ENCODE measurements at places on chromosomes 2 and 18.

DNA sequence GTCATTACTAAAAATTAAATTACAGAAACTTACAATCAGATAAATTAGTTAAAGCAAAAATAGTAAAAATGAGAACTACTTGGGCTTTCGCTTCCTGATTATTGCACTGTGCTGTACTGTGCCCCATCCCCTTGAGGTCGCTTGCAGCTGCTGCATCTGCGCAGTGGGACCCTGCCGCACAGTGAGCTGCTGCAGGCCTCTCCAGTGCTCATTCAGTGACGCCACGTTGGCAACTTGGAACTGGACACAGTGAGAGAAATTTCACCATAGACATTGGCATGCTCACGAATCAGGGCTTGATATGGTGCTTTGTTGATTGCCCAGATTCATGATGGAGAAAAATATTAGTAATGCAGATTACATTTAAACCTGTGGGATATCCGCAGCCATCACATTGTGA, 290.8 kb upstream of the MYT1L start:
- DNase-seq: no peak

DNA sequence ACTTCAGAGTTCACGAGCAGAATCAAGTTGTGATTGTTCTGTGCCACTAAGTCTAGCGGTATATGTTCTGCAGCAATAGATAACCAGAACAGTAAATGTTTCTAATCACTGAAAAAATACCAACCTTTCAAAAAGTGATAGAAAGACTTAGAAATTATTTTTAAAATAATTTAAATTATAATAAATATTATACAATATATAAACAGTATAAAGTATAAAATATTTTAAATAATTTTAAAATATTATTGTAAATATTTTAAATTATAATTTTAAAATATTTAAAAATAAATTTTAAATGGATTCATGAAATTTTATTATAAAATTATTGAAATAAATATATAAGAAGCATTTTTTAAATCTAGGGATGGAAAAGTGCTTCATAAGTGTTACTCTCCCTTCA, 126.3 kb upstream of the ID2 start:
- DNase-seq: no peak

DNA sequence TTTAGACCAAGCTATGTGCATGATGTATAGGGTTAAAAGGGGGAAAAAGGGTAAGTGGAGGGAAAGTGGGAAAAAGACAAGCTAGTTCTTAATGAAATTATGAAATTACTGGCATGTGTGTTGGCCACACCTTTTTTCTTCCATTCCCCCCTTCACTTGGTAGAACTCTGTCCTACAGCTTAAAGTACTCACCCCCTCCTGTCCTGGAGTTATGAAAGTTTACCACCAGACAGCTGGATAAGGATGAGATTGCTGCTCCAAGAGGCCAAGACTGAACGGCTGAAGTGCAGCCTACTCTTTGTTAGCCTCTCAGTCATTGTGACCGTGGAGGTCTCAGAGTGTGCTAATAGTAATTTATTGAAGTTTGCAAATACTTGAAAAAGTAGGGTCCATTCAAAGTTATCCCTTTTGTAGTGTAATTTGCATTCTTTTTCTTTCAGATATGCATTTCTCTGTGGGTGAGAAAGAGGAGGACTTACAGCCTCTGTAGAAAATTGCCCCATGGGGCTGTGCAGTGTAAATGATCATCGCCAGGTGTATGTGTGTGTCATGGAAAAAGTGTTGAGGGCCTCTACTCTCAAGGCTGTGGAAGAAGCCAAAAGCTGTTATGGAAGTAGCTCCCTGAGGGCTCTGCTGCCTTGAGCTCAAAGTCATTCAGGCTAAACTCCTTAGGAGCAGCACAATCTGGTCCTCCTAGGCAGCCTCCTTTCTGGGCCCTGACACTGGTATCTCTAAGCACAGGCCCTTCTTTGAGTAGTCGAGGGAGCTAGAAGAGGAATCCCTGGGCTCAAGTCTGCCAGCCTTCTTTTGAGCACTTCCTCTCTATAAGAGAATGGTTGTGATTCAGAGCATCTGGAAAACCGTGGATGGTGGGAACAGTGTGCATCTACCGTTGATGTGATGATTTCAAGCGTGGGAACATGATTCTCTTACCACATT, 46.2 kb downstream of the LHCGR start:
- no peak for DNase-seq

DNA sequence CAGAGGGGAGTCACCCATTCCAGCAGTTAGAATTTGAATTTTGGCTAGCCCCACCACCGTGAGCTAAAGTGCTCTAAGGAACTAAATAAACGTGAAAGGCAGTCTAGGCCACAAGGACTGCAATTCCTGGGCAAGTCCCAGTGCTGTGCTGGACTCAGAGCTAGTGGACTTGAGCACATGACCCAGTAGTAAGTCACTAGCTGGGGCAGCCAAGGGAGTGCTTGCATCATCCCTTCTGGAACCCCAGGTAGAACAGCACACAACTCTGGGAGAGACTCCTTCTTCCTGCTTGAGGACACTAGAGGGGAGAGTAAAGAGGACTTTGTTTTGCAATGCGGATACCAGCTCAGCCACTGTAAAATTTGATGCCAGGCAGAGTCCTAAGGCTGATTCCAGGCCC, 672.2 kb downstream of the CPS1 start:
- DNase-seq: no peak

DNA sequence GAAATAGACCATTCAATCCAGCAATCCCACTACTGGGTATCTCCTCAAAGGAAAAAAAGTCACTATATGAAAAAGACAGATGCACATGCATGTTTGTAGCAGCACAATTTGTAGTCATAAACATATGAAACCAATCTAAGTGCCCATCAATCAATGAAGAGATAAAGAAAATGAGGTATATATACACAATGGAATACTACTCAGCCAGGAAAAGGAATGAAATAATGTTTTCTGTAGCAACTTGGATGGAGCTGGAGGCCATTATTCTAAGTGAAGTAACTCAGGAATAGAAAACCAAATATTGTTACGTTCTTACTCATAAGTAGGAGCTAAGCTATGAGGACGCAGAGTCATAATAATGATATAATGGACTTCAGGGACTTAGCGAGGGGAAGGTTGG, 45.2 kb upstream of the LRRC30 start:
- no peak for DNase-seq

- DNase-seq: no peak
These were observed 27.2 kb downstream of the KIF1A start for GRCh38 chr2:240792629-240793312.

- no peak for DNase-seq
These were observed 92.0 kb upstream of the LMAN1 start for GRCh38 chr18:59451073-59451472.

DNA sequence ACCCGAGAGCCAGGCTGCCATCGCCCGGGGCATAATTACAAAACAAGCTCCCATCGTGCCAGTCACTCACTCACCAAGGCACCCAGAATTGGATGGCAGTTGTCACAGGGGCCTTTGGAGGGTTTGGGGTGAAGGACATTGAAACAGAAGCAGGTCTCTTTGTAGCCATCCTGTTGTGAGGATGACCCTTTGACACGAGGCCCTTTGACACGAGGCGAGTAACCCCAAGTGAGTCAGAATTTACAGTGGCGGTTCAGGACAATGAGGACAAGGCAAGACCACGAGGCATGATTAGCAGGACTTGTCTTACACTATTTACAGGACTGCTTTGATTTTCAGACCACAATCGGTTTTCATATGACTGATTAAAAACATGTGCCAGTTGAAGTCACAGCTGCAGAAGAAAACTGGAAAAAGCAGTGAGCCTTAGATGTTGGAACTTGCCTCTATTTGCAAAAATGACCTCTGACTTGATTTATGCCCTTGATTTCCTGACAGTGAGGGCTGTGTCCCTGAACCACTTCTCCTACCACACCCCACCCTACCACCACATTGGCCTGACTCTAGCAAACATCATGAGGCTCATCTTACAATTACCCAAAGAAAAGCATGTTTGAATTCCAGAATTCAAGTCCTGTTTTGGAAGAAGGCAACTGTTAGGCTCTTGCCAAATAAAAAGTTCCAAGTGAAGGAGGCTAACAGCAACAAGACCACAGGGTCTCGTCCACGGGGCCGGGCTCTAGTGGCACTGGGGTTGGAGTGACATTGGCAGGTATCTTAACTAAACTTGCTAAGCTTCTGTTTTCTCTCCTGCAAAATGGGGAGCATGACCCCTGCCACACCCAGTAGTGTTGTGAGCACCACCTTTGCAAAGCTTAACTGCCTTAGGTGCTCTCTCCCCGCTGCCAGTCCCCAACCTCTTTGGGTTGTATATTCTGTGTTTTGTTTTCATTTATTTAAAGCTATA, 64.4 kb upstream of the FOSL2 start:
- no peak for DNase-seq

DNA sequence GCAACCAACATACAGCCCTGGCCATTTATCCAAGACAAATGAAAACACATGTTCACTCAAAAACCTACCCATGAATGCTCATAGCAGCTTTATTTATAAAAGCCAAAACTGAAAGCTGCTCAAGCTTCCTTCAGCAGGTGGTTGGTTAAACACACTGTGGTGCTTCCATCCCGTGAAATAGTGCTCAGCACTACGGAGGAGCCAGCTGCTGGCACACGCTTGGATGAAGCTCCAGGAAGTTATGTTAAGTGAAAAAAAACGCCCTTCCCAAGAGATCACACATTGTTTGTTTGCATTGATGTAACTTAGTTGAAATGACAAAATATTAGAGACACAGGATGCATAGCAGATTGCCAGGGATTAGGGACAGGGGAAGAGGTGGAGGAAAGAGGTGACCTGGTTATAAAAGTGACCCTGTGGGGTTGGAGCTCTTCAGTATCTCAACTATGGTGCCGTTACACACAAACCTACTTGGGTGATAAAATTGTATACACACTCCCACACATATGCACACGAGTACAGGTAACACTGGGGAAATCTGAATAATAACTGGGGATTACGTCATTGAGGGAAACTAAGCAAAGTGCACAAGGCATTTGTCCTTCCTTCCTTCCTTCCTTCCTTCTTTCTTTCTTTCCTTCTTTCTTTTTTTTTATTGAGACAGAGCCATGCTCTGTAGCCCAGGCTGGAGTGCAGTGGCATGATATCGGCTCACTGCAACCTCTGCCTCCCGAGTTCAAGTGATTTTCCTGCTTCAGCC, 6.2 kb upstream of the ALPG start:
- DNase-seq: no peak

DNA sequence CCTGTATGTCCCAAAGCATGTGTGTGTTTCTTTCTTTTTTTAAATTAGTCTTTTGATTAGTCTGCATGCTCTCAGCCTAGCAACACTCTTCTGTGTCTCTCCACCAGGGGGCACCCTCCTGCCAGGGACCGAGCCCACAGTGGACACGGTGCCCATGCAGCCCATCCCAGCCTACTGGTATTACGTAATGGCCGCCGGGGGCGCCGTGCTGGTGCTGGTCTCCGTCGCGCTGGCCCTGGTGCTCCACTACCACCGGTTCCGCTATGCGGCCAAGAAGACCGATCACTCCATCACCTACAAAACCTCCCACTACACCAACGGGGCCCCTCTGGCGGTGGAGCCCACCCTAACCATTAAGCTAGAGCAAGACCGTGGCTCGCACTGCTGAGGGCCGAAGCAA, 93.8 kb downstream of the NRP2 start:
- no peak for DNase-seq

DNA sequence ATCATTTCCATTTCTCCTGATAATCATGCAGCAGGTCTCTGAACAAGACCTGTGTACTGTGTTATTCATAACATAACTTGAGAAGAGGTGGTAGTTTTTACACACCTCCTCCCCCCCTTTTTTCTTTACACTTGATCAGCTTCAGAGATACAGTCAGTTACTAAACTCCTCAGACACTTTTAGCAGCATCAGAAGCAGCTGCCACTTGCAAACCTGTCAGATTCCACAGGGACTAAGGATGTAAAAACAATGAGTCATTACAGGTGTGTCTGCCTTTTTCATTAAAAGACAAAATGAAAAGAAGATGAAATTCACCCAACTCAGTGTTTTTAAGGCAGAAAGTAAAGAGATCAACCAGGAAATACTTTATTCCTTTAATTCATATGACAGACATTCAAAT, 254.0 kb downstream of the NRXN1 start:
- DNase-seq: no peak

- no peak for DNase-seq
These were observed 193.2 kb upstream of the MEX3C start for GRCh38 chr18:51390702-51391101.

GRCh38 chr2:171044416-171044815, 115.4 kb downstream of the GORASP2 start:
- no peak for DNase-seq

DNA sequence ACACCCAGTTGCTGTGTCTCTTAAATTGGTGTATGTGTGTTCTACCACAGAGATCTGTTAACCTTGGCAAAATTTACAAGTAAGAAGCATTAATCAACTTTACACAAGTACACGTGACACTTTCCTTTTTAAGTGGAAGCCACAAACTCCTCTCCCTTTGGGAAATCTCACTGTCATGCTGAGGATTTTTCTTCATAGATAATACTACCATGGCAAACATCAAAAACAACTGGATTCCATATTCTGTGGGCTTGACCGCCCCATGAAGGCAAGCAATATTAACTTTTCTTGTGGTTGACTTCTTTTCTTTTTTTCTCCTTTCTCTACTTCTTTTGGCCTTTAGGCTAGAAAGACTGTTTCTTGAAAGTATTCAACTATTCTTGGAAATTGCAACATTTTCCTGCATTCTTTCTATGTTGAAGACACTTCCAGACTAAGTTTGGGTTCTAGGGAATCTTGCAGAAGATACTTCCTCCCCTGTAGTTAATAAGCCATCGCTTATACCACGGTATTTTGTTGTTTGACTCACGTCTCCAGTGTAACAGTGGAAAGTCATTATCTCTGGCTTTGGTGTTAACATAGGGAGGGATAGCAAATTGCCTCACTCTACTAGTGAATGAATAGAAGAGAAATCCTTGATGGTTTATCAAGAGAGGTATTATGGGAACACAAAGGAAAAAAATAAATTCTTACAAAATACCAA, 79.5 kb downstream of the SLC8A1 start:
- DNase-seq: no peak
